ENCODE measurements at places on chromosomes 2 and 18.
A peak's percentile ranks its signal among the peaks of the same experiment; 100 is the strongest.

- no peak for DNase-seq
These were observed 25.8 kb downstream of the TBC1D8 start for GRCh38 chr2:101125374-101125773.

DNA sequence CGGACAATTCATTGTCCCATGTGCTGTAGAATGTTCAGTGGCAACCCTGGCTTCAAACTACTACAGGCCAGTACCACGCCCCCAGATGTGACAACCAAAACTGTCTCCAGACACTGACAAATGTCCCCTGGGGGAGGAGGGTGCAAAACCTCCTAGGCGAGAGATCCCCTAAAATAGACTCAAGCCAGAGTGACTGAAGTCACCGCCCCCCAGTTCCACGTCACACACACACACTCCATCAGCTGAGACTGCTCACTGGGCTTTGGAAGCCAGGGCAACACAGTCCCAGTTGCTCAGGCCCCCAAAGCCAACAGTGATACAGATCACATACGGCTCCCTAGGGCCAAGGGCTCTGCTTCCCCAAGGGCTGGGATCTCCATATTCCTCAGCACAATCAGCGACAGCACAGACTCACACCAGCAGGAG is 19.1 kb downstream of the HDAC4 start:
- DNase-seq = no peak

GRCh38 chr2:159960414-159960813 is 102.0 kb downstream of the PLA2R1 start:
- DNase-seq = no peak

DNA sequence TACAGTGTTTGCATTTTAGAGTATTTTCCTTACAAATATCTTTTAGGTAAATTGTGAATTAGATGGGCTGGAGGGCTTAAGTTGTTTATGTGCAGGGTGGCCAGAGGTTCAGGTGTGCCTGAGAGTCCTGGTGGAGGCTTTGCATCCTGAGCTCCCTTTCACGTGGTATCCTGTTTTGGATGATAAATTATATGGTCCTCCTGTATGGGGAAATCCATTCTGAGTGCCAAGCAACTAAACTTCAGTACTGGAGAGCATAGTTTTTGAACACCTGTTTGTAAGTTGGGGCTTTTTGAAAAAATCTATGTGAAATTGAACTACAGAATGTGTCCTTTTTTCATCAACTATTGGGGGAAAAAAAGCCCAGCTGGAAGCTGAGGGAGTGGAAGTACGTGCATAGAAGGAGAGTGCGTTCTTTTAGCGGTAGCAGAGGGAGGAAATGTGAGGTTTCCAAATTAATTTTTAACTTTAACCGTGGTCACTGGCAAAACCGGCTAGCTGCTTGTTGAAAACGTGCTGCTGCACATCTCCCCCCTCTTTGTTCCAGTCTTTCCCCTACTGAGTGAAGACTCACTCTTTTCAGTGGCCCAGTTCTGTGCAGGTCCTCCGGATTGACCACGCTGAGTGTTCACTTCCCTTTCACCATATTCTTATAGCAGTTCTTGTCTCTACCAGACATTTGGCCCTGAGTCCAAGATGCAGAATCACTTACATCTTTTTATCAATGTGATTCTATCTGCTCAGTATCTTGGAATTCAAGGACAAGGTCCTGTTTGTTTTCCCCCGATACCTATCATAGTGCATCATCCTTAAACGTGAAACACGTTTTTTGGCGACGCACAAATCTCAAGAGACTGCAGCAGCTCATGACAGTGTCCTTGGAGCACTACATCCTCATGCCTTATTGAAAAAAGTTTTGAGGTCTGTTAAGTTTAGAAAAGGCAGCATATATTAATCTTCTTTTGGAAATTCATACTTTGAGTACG is 15.3 kb downstream of the CNOT11 start:
- no peak for DNase-seq

DNA sequence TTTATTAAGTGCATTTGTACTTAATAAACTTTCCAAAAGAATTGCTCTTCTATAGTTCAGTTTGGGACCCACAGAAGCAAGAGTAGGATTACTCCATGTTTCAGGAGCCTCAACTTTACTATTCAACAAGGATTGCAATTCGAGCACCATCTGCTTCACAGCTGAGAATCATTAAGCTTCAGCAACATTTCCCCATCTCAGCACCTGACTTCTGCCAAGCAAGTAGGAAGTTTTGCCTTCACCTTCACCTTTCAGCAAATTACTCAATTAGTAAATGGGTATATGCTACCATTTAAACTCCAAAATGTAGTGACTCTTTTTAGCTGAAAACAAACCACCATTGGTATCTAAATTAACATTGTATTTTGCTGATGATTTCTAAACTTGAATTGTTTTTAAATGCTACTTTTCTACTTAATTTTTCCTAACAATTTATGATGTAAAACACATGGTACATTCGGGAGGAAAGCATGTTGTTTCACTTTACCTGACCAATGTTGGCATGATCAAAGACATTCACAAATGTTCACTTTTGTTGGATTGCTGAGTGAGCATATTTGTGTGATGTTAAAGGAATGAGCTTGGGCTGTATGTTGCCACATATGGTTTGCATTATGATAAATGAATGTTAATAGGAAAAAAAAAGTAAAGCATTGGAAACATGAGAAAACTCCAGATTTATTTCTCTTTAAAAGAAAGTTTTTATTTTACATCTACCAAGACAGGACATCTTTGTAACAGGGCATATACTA is 159.2 kb downstream of the GULP1 start:
- DNase-seq = no peak

- DNase-seq = no peak
These were observed 999.7 kb upstream of the PIK3C3 start for GRCh38 chr18:40955351-40955750.

DNA sequence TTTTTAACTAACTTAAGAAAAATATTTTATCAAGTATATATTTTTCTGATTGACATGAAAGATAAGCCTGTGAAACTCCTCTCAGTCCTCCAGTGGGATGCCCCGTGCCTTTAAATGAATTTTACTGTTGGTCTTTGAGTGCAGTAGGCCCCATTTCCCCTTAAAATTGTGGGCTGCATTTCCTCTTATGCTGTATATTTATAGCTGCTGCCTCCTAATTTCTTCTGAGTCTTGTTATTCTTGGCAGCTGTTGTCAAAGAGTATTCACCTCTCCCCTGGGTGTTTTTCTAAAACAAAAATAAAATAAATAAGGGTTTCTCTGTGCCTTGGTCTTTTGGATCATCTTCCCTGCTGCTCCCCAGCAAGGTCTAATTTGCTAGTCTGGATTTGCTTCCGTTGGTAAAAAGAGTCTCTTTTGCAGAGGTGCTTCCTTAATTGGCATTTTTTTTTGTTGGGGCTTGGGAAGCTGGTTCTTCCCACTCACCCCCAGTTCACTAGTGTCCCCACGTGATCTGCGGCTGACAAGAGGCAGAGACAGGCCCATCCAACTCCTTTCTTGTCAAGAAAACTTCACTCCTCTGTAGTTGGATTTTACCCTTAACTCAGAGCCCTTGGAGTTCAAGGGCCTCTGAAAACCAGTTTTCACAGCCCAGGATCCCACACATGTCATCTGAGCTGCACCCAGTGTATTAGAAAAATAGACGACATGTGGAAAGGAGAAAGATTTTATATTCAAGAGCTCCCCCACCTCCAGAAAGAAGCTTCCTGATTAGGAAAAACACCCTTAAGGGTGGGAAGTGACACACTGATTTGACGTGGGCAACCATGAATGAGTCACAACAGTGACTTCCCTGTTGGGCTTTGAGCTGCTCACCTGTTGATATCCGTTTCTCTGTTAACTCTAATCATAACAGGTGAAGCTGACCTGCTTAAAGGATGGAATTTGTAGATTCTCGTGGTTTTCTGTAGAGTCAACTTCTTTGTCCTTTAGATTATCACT is 431.5 kb downstream of the DCDC2C start:
- DNase-seq = no peak

GRCh38 chr2:2787301-2787907 is 456.3 kb upstream of the MYT1L start:
- no peak for DNase-seq

DNA sequence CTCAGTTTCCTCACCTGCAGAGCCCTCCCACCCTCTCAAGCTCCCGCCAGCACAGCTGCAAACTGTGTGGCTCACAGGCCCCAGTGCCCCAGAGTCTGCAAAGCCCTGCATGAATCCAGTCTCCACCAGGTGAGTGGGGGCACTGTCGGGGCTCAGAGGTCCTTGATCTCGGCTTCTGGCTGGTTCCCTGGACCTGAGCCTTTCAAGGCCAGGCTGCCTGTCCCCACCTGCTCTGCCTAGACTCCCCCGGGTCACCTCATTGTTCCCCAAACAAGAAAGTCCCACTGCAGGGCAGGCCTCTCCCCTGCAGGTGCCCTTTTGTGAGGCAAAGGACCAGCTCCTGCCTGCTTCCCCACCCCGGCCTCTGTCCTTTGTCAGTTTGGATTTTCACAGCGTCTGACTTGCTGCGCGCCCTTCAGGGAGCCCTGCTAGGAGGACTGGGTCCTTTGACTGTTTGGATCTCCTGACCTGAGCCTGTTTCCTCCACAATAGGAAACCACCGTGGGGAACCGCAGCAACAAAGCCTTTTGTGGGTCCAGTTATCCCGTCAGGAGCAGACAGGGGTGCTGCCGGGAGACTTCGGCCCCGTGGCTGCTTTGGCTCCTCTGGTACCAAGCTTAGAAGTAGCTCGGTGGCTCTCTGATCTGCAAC is 200.5 kb upstream of the HDAC4 start:
- no peak for DNase-seq

GRCh38 chr2:38697116-38697840 is 31.4 kb downstream of the GALM start:
- no peak for DNase-seq

DNA sequence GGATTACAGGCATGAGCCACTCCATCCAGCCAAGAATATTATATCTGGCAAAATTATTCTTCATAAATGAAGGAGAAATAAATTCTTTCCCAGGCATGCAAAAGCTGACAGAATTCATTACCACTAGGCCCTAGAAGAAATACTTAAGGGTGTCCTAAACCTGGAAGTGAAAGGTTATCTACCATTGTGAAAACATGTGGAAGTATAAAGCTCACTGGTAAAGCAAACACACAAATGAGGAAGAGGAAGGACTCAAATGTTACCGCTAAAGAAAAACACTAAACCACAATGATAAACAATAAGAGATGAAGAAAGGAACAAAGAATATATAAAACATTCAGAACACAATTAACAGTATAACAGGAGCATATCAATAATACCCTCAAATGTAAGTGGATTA is 171.8 kb downstream of the CAMKMT start:
- DNase-seq = no peak

DNA sequence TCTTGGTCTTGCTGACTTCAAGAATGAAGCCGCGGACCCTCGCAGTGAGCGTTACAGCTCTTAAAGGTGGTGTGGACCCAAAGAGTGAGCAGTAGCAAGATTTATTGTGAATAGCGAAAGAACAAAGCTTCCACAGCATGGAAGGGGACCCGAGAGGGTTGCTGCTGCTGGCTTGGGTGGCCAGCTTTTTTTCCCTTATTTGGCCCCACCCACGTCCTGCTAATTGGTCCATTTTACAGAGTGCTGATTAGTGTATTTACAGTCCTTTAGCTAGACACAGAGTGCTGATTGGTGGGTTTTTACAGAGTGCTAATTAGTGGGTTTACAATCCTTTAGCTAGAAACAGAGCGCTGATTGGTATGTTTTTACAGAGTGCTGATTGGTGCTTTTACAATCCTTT is 88.0 kb upstream of the LTBP1 start:
- no peak for DNase-seq

DNA sequence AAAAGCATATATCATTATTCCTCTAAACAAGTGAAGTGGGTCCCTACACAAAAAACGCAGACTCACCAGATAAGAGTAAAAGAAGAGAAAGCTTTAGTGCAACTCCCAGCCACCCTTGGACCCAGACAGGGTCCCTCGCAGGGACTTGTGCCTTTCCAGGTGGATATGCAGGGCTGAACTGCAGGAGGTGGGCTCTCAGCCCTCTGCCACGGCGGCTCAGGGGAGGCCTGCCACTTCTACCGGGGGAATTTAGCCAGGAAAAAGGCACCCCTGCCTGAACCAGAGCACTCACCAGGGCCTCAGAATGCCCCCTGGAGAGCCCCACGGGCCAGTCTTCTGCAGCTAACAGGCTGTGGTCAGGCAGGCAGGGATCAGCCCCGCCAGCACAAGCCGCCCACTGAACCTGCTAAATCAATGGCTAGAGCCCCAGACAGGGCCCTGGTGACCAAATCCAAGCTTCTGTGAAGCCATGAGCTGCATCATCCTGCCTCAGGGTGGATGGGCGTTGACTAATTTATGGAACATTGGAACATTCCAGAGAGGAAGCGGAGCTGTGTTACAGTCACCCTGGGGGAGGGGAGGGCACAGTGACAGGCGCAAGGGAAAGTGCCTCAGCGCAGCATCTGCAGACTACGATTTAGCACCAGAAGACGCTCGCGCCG is 209.3 kb downstream of the EIPR1 start:
- no peak for DNase-seq

DNA sequence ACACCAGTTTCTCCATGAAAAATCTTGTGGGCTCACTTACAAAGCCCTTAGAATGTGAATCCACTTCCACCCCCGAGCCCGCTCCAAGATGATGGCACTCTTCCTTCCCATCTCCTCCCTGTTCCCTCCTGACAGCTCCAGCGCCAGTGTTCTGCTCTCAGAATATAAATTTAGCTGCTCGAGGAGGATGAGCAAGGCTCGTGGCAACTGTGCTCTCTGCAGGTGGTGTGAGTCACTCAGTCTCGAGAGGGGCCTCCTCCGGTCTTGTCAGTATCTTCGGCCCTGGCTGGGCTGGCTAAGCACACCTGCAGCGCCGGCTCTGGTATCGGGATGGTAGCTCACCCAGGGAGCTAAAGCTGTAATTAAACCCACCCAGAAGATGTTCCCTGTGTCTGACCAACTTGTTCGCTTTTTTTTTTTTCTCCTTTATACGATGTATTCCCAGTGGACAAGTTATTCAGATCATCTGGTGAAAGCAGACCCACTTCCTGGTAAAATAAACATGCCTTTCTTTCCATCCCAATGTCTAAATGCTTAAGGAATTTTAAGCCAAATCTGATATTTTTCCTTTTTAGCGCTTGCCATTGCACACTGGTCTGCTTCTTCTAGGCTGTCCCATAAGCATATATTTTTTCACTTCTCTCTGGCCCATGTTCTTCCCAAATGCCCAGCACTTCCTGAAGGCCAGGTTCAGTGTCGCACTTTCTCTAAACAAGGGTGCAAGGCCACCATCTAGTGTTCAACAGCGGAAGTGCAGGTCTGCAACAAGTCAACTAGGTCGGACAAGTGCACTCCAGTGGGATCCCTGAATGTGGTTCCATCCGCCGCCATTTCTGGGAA is 31.4 kb upstream of the YPEL5 start:
- DNase-seq = peak; percentile 10

DNA sequence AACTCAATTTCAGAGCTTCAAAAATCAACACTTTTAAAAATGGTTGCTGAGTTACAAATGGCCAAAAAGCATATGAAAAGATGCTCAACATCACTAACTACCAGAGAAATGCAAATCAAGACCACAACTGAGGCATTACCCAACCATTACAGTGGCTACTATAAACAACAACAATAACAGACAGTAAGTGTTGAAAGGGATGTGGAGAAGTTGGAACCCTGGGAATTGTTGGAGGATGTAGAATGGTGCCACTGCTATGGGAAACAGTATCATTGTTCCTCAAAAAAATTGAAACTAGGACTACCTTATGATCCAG is 173.3 kb upstream of the SPRED2 start:
- DNase-seq = no peak

All from stimulated activated CD8-positive, alpha-beta memory T cell treated with anti-CD3 and anti-CD28 coated beads, Interleukin-15, amount 100 ng/mL, for 24 hours (primary cell).